ENCODE measurements at places on chromosomes 5 and 9.

DNA sequence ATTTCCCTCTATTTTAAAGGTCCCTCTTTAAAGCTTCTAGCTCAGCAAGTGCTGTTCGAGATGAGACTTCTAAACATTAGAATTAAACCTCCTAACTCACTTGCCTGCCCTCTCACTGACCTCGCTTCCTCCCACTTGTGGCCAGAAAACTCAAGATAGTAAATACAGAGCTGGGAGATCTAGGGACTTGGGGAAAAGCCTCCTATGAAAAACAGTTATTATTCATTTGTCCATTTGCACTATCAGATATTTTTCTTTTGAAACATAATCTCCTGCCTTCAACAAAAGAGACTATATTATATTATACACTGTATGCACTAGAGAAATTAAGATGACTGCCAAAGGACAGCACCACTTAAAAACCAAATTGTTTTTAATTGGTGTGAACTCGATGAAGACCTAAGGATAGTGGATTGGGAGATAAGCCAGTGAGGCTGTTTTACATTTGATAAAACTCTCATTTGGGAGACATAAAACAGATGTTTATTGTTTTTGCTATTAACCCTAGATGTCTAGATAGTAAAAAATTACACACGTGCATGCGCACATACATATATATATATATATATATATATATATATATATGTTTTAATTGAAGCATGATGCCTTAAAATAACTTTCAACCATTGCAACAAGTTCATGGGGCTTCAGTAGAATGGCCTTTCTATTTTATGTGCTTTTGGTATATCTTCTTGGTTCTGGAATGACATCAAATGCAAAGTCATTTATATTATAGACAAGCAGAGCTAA is 229.4 kb downstream of the ADAMTSL1 start:
- DNase-seq = no peak

DNA sequence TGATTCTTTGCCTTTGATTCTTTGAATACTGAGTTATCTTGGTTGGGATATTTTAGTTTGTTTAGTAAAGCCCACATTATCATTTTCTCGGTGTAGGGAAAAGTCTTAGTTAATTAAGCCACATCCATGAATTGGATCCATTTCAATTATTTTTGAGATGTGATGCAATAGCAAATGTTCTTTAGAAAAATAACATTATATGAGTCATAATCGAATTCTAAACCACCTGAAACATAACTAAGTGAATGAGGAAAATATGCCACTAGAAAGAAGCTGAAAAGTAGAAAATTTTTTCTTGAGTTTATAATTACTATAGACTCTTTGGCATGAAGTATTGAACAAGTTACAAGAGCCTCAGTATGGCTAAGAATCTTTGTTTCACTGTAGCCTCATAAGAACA is 17.5 kb upstream of the CCDC192 start:
- no peak for DNase-seq

DNA sequence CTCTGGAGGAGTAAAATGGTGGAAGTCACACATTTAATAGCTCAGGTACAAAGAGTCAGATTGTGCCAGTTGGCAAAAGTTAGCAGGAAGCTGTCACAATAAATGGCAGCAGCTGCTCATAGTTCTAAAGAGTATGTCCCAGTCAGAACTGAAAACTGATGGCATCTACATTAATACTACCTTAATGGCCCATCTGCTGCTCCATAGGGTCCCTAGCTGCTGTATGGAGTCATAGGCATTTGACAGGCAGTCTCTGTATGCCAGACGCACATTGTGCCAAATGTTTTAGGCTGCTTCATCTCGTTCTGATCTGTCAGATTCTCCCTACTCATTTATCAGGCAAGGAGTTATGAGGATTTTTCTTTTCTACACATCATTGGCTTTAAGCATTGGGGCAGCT is 515.8 kb upstream of the ARRDC3 start:
- no peak for DNase-seq

DNA sequence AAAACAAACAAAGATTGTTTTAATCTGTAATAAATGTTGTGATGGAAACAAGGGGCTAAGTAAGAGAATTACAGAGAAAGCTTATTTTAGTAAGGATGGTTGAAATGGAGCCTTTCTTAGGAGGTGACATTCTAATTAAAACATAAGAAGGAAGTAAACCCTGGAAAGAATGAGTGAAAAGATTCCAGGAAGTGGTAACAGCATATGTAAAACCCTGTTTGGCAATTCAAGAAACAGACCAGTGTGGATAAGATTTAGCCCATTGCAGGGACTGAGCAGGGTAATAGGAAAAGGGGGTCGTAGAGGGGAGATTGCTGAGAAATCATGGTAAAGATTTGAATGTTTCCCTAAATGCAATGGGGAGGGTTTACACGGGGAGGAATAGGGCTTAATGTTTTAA is 21.6 kb upstream of the PIP5K1B start:
- no peak for DNase-seq

- DNase-seq = no peak
These were observed at the start of gene PCDHB2 for GRCh38 chr5:141094481-141095262. TSS of gene PCDHB2 (plus strand) at chr5:141094615. CDS start at chr5:141094791, 176 bp downstream.

DNA sequence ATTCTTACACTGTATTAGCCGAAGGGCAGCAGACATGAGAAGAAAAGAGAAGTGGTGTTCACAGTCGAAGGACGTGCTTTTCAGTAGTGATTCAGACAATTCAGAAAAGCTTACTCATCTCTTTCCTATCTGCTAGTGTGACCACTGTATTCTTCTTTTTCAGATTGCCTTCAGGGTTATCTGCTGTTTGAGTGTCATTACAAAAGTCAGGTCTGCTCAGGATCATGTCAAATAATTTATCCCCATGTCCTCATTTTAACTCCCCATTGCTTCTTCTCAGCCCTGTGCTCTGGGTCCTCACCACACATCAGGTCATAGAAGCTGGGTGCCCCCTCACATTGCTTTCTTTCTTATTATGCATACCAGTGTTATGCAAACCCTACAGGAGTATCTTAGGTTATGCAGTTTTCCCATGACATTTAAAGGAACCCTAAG is 394.0 kb downstream of the CETN3 start:
- DNase-seq = no peak

GRCh38 chr9:8447601-8448000 is 648.0 kb upstream of the DMAC1 start:
- no peak for DNase-seq

DNA sequence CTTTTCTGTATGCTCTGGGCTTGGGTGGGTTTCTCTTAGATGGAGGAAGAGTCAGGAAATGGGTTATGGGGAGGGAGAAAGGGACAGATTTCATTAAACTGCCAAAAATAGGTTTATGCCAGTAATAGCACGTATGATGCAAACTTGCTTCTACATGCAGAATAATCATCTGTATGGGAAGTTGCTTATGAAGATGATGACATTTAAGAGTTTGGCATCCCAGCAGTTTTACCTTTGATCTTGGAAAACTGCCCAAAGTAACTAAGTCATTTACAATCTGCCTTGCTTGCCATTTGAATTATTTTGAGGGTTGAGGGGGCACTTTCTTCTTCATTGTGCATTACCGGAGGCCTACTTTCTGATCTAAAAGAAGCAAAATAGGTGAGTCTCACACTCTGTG is 282.9 kb upstream of the ANKRD55 start:
- DNase-seq = no peak

- DNase-seq = peak; percentile 45
These were observed 11.6 kb upstream of the RAB14 start for GRCh38 chr9:121213136-121213806.

DNA sequence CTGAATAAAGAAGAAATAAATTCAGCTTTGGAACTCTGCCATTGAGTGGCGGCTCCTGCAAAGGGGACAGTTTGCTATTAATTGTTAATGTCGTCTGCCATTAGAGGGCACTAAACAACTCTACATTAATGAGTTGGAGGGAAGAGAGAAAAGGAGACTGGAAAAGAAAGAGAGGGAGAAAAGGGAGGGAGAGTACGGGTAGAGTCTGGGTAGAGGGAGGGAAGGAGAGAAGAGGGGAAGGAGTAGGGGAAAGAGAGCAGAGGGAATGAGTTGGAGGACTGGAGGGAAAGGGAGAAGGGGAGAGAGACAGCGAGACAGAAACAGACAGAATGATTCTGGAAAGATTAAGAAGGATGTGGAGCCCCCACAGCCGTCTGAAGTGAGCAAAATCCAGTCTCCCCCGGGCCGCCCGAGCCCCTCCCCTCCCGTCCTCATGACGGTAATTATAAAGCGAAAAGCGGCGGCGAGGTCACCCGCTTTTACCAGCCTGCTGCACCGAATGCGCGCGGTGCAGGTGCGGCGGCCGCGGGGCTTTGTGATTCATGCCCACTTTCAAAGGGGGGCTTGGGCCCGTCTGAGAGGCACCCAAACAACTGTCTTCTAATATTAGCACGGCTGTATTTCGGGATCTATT is 1.9 kb upstream of the FST start:
- DNase-seq = no peak

GRCh38 chr5:172455511-172456061 is 1.3 kb upstream of the SH3PXD2B start:
- no peak for DNase-seq

- DNase-seq = no peak
These were observed 16.2 kb downstream of the NSUN2 start for GRCh38 chr5:6616632-6617031.

GRCh38 chr5:97658116-97658900 is 475.3 kb upstream of the RIOK2 start:
- DNase-seq = no peak

DNA sequence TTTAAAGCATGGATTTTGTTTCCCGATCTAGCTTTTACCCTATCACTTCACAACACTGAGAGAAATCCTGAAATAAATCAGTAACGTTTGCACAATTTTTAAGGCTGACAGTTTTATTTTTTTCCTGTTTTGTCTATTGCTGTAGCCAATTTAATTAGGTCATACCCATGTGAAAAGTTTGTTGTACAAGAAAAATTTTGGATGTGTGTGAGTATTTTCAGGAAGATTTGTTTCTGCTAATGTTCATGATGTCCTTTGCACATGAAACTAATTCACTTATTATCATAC is 237.8 kb downstream of the ARRDC3 start:
- no peak for DNase-seq

DNA sequence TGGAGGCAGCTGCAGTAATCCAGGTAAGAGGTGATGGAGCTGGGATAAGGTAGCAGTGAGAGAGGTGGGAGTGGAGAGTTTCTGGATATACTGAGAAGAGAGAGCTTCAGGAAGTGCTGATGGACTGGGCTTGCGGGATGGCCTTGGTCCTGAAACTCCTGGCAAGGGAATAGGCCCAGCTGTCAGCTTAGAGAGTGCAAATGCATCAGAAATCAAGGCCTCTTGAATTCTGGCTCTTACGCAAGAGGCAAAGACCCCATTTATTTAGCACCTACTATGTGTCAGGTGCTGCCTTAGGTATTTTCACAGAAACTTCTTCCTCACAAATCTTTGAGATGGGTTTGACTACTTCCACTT is 227.2 kb upstream of the MAP3K1 start:
- no peak for DNase-seq

DNA sequence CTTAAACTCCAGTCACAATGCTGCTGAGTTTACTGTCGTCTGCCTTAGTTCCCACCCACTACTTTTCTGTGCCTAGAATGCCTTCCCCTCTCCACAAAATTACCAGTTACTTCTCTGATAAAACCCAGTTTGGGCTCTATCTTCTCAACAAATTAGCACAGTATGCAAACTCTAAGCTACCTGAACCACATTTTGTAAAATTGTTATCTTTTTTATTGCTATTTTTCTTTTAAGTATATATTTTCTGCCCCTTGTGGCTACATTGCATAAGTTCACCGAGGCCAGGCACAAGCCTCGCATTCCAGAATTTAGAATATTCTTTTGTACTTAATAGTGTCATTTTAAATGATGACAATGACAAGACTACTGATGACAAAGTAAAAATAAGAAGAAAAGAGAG is 60.0 kb downstream of the POU5F2 start:
- DNase-seq = no peak

GRCh38 chr5:137669811-137670210 is 66.1 kb downstream of the KLHL3 start:
- no peak for DNase-seq

GRCh38 chr9:74304598-74304997 is 192.5 kb upstream of the RORB start:
- DNase-seq = no peak

- no peak for DNase-seq
These were observed 61.2 kb upstream of the CNOT6 start for GRCh38 chr5:180433032-180433422.

DNA sequence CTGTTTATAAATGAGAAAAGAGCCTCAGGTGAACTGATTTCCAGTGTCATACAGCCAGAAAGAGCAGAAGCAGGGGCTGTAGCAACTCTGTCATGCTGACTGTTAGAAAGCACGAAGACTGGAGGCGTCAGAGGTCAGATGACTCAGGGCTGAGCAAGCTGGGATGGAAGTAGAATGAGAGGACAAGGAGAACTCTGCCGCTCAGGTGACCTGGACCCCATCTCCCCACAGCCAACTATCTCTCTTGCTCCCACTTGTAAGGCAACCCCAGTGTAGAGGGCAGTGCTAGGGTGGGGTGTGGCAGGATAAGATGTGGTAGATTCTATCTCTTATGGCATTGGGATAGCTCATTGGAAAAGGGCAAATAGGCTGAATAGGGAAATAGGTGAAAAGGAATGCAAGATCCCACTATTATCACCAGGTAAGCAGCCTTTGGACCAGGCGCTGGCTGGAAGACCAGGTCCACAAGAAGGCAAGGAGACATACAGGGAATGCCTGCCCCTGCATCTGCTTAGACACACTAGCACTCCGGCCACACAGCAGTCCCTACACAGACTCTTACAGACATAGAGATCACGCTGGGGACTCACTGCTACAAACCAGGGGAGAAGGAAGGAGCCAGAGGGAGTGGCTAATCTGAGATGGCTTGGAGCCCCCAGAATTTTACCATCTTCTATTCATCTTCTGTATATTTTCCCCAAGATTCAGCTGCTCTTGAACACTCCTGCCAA is 21.2 kb upstream of the LOX start:
- DNase-seq = no peak

- DNase-seq = no peak
These were observed 107.2 kb downstream of the NDUFS4 start for GRCh38 chr5:53667621-53668020.

DNA sequence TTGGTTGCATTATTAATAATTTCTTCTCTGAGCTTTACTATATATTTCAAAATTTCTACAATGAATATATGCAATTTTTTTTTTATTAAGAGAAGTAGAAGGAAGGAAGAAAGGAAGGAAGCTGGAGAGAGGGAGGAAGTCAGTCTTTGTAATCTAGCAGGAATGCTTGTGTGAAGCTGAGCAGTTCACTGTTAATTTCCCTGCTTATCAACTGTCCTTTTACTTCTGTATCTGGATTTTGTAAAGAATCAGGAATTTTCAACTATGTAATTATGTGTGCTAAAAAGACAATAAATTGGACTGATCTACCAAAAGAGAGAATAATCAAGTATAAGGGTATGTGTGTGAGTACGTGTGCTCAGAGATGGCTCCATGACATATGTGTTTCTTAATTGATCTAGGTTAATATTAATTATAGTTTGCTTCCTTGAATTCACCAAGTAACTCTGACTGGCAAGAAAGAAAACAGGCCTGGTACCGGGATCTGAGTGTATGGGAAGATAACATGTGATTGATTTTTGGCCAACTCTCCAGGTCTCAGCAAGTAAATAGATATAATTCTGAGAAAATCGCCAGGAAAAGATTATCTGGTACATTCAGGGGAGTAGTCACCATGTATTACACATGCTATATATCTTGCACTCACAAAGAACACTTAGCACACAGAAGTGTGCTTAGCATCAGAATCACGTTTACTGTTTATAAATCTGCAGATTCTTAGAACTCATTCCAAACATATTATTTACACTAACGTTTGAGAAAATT is 1758.8 kb upstream of the WWC1 start:
- DNase-seq = no peak
